ENCODE measurements at places on chromosomes 7 and 10.

DNA sequence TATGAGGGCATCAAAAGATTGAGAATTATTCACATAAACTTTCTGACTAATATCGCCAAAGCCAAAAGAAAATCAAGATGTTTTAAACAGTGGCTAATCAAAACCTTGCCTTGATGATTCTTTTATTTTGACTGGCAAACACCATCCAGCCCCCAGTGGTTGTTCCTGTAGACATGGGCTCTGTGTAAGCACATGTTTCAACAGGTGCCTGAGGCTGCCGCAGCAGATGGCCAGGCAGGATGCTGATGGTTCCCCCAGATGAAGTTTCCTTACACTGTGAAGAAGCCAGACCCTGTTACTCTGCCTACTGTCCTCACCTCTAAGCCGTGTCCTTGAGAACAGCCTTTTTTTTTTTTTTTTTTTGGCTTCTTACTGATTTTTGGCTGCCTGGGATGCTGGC lies 146.5 kb downstream of the RAB11FIP2 start:
- no peak for DNase-seq

DNA sequence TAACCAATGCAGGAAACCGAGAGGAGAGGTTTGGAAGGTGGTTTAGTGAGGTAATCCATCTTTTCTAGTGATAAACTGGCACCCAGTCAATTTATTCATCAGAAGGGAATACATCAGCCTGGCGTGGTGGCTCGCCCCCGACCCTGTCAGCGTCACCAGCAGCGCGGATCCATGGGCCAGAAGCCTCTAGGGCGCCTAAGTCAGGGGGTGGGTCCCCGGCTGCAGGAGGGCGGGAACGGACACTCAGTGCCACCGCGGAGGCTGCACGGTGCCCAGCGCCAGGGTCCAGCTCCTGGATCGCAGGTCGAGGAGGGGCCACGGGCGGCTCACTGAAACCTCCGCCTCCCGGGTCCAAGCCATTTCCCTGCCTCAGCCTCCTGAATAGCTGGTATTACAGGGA lies 866 bp upstream of the ANKRD30A start:
- no peak for DNase-seq

DNA sequence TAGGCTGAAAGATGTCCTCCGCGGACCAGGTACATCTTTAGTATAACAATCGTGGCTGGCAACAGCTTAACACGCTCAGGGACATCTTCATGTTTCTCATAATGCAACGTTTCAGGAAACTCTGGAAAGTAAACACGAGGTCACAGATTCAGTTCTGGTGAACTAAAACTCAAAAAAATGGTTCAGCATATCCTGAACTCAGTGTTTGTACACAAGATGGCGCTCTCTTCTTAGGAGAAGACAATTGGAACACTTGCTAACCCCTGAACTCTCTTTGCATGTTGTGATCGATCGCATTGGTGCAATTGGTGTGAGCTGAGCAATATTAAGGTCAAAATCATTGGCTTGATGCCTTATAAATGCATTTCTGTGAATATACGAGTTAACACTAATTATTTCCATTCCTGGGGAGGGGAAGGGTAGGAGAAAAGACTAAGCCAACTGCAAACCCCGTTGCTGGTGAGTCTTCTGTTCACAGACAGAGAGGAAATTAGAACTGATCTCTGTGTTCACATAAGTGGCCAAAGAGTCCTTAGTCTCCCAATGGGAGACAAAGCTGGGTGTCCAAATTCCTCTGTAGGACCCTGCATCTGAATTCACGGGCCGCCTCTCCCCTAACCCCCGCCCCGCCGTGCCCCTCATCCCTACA lies 52.6 kb upstream of the FAM180A start:
- DNase-seq: no peak

DNA sequence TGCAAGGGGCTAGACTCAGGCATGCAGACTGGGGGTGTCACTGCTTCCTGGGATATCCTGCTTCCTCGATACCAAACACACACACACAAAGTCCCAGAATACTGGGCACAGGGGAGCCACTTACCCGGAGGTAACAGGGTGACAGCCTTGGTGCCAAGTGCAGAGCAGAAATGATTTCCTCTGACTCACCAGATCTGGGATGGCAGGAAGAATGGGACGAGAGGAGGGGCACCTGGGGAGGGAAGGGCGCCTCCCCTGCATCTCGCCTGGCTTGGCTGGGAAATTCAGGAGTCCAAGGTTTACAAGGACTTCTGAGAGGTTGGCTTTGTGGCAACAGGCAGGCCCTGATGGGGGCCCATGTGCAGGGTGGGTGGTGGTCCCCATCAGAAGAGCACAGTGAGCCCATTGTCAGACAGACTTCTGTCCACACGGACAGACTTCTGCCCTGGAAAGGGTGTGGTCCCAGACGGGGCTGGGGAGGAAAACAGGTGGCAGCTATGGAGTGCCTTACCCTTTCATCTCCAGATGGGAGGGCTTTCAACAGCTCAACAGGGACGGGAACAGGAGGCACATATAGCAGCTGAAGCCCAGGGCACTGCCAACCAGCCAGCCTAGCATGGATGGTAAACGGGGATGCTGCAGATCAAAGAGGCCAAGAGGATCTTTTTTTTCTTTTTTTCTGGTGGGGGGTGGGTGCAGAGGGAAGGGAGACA lies 9.7 kb upstream of the CCL24 start:
- DNase-seq: no peak

- no peak for DNase-seq
These were observed 143.2 kb downstream of the USP6NL start for GRCh38 chr10:11468126-11468742.

GRCh38 chr7:5439572-5440496 lies 16.2 kb upstream of the TNRC18 start:
- DNase-seq: no peak

DNA sequence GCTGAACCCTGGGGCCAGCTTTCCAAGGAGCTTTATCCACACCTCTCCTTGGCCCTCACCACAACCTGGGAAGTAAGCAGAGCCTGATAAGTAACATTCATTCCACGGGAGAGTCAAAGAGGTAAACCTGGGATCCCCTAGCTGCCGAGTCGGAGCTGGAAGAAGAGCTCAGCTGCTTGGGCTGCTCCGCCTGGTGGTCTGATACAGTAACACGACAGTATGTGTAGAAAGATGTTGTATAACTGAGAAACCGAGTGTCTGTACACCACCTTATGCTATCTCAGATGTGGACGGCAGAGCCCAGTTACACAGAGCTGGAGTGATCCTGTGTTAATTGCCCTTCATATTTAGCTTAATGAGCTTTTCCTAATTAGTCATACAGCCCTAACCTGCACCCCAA lies 151.3 kb upstream of the KMT2E start:
- DNase-seq: no peak

DNA sequence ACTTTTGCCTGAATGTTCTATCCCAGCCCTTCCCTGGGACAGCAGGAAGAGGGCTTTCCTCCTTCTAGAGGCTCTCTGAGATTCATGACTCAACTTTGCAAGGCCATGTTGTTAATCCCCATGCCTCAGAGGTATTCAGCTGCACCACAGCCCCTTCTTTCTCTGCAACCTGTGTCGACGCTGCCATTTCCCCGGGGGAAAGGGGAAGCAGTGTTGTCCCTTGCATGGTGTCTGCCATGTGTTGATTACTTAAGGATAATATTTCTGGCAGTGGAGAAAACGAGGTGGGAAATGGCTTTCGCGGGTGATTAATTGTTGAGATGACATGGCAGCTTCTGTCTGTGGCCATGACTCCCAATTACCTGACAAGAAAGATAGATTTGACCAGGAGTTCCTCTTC lies 133.1 kb downstream of the SORCS3 start:
- DNase-seq: no peak

GRCh38 chr7:11858622-11859302 lies 26.8 kb upstream of the THSD7A start:
- DNase-seq: no peak

DNA sequence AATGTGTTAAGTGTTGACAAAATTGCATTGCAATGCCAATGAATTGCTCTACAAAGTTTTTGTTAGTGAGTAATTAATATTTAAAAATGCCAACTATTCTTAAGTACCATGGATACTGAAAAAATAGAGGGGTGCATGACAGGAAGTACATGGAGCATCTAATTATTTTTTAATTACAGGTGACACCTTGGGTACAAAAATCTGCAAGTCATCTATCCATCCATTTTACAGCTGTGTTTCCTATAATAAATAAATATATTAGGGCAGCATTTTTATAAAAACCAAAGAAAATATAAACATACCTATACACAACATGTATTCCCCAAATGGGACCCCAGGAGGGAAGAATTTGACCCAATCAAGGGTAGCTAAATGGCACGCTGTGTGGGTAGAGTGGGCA lies 304.6 kb downstream of the XPNPEP1 start:
- no peak for DNase-seq

- DNase-seq: no peak
These were observed 14.6 kb downstream of the DRGX start for GRCh38 chr10:49381111-49381900.

- DNase-seq: no peak
These were observed 372.2 kb upstream of the MGMT start for GRCh38 chr10:129094861-129095260.

- no peak for DNase-seq
These were observed 61.8 kb downstream of the PLXNA4 start for GRCh38 chr7:132514430-132514829.

DNA sequence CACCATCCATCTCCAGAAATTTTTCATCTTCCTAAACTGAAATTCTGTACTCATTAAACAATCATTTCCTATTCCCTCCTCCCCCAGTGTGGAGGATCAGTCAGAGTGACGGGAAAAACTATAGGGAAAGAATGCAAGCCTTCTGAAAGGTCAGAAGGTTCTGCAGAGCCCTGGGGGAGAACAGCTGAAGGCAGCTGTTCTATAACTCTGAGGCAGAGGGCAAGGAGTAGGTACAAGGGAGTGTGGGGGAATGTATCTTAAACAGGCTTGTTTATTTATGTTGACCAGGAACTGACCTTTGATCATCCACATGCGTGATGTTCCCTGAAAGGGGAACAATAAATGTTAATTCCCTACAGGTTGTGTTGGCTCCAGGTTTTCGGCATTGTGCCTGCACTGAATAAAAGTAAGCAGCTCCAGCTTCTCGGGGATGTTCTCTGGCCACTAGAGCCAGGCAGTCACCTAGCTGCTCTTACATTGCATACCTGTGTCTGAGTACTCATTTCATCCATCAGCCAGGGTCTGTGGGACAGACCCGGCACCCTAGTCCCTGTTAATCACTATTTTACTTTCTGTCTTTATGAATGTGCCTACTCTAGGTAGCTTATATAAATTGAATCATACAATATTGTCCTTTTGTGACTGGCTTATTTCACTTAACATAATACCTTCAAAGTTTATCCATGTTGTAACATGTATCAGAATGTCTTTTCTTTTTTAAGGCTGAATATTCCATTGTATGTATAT lies 5.8 kb downstream of the IFIT1 start:
- peak; percentile 63 for DNase-seq

GRCh38 chr10:76869931-76870330 lies 767.7 kb downstream of the KCNMA1 start:
- peak; percentile 61 for DNase-seq

- DNase-seq: no peak
These were observed 82.2 kb downstream of the JCAD start for GRCh38 chr10:29977171-29977570.

DNA sequence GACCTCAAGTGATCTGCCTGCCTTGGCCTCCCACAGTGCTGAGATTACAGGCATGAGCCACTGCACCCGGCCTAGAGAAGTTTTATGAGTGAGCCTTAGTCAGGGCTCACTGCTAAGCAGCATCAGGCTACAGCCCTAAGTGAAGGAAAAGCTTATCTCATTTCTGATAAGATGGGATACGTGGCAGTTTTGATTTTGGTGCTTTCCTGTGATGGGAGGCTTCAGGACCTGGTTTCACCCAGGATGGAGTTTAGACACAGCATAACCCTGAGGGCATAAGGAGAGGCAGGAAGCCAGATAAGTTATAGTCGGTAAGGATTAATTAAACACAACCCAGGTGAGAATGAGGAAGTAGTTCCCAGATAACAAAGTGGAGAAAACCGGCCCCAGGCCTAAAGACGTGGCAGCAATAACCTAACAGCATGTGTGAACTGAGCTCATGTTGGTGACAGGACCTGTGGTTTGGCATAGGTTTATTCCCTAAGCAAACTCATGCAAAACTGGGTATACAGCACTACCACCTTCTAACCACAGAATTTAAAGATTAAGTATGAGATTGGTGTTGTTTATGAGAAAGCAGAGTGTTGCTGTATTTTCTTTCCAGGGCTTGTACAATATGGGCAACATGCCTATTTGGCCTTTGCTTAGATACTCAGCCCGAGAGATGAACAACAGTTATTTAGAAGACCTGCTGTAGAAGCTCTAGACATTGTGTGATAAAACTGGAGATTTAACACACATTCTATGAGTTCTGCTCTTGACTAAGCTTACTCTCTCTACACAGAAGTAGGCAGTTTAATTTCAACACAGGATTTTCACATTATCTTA lies 119.4 kb downstream of the COL28A1 start:
- DNase-seq: no peak

DNA sequence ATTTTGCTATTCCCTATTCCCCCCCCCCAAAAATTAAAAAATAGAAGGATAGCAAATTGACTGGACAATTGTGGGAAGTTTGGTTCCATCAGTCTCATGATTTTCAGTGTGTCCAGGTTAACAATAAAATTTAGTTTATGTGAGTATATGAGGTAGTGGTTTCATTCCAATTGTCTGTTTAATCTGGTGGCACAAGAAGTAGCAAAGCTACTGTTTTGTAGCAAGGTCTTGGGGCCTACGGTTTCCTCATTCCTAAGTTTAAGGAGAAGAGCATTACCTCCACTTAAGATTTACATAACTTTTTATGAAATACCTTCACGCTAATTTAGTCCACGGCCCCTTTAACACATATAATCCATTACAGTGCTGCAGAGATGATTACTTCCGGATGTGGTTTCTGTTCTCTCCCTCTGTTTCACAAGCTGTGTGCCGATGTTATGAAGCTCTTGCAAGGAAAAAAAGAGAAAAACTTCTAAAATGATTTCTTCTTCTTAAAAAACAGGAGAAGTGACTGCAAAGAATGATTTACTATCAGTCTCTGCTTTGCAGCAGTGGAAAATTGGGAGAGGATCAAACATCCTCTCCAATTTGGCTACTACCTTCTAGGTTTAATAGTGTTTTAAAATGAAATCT lies 32.7 kb upstream of the NPVF start:
- DNase-seq: peak; percentile 69

- DNase-seq: no peak
These were observed 64.7 kb downstream of the MKX start for GRCh38 chr10:27680691-27681605.

DNA sequence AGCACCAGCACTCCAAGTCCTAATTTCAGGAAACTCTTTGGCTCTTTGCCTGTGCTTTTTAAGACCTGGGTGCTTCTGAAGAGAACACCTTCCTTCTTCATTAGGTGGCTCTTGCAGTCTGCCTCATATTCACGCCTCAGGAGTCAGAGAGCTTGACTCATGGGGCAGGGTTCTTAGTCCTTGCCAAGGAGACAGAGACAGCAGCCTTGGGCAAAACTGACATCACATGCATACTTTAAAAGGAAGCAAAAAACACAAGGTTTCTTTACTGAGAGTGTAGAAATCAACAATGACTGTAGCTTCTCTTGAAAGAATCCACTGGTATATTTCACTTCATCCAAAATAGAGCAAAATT lies 780.6 kb downstream of the INHBA start:
- peak; percentile 89 for DNase-seq

- DNase-seq: no peak
These were observed 1078.1 kb downstream of the SORCS1 start for GRCh38 chr10:106086391-106086790.
